ENCODE measurements at places on chromosomes 5 and 9.

DNA sequence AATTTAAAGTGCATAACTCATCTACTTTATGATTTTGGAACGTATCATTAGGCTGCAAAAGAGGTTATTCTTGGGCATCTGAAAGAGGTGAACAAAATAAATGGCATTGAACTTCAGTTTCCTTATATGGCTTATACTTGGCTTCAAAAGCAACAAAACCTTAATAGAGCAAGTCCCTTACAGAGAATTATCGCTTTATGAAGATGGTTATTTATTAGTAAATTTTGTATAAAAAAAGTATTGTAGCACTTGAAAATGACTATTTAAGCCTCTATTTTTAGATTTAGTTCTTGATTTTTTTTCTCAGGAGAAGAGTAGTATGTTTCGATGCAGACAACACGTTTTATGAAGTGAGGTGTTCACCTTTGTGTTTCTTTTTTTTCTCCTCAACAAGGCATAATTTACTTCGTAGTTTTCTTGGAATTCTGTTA lies 2.0 kb downstream of the ERBIN start:
- no peak for DNase-seq

DNA sequence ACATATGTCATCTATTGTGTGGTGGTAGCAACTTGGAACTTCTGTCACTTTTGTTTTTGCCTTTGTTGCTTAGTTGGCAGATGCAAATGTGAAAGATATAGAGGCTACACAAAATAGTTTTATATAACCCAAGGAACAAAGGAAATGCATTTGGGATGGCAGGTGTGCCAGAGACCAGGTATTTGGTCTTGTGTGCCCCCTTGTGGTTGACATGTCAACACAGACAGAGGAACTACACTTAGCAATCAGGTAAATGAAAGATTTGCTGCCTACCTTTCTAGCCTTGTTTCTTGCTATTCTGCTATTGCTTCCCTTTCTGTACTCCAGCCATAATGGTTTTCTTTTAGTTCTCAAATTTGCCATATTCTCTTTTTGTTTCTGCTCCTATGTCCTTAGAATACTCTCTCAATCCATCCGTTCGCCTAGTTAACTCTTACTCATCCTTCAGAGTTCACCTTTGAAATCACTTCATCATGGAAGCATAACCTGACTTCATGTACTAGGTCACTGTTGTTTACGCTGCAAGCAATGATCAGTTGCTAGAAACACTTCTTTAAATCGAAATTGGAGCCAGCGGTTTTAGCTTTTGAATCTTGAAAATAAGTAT lies 119.5 kb downstream of the TRPM3 start:
- no peak for DNase-seq

- DNase-seq, result no peak
These were observed 29.4 kb upstream of the LIFR start for GRCh38 chr5:38585816-38586215.

GRCh38 chr9:125460883-125461635 lies 199.4 kb downstream of the GAPVD1 start:
- DNase-seq, result no peak

- no peak for DNase-seq
These were observed 12.2 kb downstream of the CAMK4 start for GRCh38 chr5:111236348-111236747.

- no peak for DNase-seq
These were observed 50.9 kb downstream of the GPR107 start for GRCh38 chr9:130104491-130105193.

GRCh38 chr5:159163027-159163700 lies 46.2 kb downstream of the RNF145 start:
- DNase-seq, result no peak

DNA sequence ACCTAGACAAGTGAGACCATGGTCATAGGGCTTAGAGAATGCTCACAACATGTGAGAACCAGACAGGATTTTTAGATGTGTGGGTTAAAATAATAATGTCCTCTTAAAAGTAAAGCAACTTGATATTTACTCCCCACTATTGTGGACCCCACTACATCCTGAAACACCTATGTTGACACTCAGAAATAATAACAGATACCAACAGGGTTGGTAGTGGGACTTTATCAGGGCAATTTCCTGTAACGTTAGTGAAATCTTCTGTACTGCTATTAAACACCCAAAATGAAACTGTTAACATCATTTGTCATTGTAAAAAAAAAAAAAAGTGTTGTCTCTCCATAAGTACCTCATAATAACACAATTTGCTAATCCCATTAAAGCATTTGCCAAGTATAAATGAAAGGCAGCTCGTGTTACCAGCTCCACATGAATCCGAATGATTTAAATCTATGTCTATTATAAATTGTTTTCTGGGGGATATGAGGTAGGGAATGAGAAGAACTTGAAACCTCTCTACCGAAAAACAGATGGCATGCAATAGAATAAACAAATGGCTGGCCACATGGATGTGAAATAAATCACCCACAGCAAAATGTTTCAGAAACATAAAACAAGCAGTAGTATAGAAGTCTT lies 285.9 kb downstream of the ARHGEF28 start:
- peak; percentile 94 for DNase-seq

- DNase-seq, result no peak
These were observed 77.7 kb downstream of the NIPSNAP3B start for GRCh38 chr9:104841601-104842141.

DNA sequence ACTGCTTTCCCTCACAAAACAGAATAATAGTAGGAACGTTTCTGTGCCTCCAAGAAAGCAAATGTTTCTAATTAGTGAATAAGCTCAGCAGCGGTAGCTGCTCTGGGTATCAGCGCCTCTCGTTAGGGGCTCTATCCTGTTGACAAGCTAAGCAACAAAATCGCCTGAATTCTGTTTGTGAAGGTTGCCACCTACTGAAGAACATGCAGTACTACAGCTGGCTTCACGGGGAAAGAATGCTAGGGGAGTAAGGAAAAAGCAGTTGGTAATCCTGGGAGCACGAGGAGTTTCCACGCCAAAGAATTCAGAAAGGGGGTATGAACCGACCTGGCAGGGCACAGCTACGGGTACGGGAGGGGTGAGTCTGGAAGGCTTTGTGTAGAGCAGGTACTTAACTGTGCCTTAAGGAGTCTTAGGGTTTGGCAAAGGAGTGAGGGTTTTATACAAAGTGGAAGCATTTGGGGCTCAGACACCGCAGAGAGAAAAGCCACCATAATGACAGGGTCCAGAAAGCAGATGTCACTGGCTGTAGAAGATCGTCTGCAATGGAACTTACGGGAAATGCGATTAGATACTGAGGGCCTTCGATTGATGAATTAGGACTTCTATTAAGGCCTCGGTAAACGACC lies 171.7 kb downstream of the TTC39B start:
- peak; percentile 82 for DNase-seq

Data from DMS 273 treated with DMSO at 0.1 percent for 48 hours (cell line).